ENCODE measurements at places on chromosomes 11 and 22. TPM values are rescaled to one million over a fixed set of nuclear protein-coding genes. Genes with fewer than 3 reads are reported as not detected.

Gene PYGM
- total RNA-seq = 5.0 TPM

Gene PACSIN3
- total RNA-seq = 7.2 TPM

Gene FAT3
- 0.19 TPM for total RNA-seq

Gene TIMP3
- 40.1 TPM for total RNA-seq

- no peaks in the 10 kb centered on the region for H3K27me3 ChIP-seq
- no peaks in the 10 kb centered on the region for H3K4me1 ChIP-seq
- H3K36me3 ChIP-seq = no peaks in the 10 kb centered on the region
- no peak overlapping the region for H3K4me3 ChIP-seq
- no peak for DNase-seq
These were observed 44.3 kb downstream of the TBC1D22A start for GRCh38 chr22:46806794-46807193.

GRCh38 chr11:84857746-84858145 lies 769.4 kb downstream of the DLG2 start:
- no peak for DNase-seq
- no peaks in the 10 kb centered on the region for H3K36me3 ChIP-seq

DNA sequence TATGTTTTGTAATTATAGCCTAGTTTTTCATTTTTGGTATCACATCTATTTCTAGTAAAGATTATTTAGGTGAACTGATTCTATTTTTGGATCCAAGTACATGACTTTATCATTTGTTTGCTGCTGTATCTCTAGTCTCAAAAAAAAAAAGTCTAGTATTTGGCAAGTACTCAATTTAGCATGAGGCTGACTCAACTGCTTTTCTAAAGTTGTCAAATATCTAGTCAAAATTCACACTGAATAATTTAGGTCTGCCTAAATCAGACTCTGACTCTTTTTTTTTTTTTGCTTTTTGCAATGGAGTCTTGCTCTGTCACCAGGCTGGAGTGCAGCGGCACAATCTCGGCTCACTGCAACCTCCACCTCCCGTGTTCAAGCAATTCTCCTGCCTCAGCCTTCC lies 2.4 kb downstream of the OOSP4A start:
- H3K36me3 ChIP-seq = no peaks in the 10 kb centered on the region
- H3K4me1 ChIP-seq = no peaks in the 10 kb centered on the region
- no peak overlapping the region for H3K4me3 ChIP-seq
- DNase-seq = no peak

DNA sequence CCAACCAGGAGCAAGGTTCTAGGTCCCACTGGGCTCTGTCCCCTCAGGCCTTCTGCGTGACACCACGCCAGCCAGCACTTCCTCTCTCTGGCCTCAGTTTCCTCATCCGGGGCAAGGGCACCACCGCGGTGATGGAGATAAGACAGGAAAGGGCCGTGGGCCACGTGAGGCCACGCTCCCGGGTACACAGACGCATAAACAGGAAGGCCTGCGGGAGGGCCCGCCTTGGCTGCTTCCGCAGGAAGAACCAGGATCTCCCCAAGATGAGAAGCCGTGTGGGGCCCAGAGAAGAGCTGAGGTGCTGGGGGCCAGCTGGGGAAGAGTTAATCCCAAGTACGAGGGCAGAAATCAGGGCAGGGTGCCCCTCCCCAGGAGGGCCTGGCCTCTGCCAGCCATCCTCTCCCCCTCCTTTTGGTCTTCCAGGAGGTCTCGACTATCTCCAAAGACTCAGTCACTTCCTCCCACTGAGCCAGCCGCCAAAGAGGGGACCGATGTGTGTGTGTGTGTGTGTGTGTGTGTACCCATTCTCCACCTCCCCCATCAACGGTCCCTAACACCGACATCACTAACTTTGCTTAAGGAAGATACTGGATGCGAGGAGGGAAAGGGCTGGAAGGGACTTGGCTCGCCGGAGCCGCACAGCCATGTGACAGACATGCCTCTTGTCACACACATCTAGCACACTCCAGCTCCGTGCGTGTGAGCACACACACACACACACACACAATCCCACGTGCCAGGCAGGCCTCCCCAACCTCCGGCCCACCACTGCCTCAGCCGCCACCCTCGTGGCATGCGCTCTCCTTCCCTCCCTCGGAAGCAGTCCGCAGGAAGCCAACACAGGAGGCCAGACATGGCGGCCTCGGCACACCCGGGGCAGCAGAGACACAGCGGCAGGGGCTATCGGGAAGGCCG lies 1.4 kb downstream of the MFNG start:
- H3K27ac ChIP-seq = peak overlapping the region; percentile 75
- peak; percentile 98 for DNase-seq
- peaks cover 4% of the 10 kb centered on the region for H3K36me3 ChIP-seq
- H3K4me1 ChIP-seq = peaks cover 26% of the 10 kb centered on the region

- H3K4me1 ChIP-seq = no peaks in the 10 kb centered on the region
- no peak overlapping the region for H3K27ac ChIP-seq
These were observed 14.4 kb downstream of the POU2AF2 start for GRCh38 chr11:111259896-111260295.

DNA sequence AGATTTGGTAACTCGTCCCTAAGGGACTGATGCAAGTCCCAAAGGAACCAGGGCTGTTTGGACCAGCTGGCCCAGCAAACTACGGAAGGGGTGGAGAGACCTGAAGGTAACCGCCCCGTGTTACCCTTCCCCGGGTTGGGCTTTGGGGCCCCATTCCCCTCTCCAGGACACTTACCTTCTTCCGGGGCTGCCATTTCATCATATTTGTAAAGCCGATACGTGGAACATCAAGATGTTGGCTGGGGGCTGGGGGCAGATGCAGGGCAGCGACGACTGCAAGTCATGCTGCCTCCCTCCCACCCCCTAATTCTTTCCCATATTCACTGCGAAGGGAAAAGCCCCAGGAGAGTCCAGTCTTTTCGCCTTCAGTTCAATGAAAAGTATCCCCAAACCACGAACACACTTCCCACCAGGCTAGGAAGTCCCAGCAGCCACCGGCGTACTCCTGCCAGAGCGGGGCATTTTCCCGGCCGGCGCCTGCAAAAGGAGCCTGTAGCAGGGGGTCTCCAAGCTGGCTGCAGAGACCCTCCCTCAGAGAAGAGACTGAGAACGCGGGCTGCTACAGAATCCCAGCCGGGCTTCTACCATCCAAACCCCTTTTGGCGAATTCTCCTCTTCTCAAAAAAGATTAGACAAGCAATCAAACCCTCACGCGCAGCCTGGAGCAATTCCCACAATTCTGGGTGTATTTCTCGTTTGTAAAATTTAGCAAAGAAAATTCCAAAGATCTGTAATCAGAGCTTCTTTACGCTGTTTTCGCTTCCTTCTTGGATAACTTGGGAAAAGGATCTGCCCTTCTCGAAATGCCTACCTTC lies 236.7 kb downstream of the TTC28 start:
- peak overlapping the region; percentile 50 for H3K27ac ChIP-seq
- H3K4me1 ChIP-seq = no peaks in the 10 kb centered on the region

DNA sequence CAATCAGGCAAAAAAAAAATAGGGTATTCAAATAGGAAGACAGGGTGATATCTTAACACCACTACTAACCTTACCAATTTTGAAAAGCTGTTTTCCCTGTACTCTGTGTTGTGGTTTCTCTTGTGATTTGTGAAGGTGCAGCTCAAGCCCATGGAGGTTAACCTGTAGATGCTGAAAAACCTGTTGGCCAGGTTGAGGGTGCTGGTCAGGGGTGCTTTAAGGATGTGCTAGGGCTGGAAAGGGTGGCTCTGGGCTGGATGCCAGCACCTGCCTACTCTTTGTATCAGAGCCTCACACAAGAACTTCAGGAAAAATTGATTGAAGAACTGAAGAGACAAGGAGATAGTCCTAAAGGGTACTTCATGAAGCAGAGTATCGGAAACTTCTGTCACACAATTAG lies 18.3 kb upstream of the OR5M8 start:
- H3K4me3 ChIP-seq = no peak overlapping the region
- no peaks in the 10 kb centered on the region for H3K36me3 ChIP-seq
- H3K4me1 ChIP-seq = no peaks in the 10 kb centered on the region
- DNase-seq = no peak

DNA sequence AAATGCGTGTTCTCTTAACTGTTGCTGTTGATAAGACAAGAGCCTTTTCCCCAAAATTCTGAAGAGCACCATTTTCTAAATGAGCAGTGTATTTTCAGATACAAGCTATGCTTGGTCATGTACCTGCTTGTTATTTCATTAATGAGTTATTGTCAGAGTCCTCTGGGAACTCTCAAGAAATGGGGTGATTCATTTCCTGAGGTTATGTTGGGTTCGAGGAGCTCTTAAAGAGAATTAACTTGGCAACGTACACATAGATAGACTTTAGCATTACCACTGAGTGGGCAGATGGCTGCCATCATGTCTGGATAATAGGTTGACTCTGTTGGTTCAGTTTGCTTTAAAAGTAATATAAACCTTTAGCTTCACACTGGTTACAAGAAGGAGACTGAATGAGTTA lies 87.9 kb upstream of the SORL1-AS1 start:
- DNase-seq = no peak
- no peaks in the 10 kb centered on the region for H3K36me3 ChIP-seq
- no peaks in the 10 kb centered on the region for H3K4me1 ChIP-seq
- H3K27me3 ChIP-seq = no peaks in the 10 kb centered on the region
- H3K27ac ChIP-seq = no peak overlapping the region
- no peak overlapping the region for H3K4me3 ChIP-seq

DNA sequence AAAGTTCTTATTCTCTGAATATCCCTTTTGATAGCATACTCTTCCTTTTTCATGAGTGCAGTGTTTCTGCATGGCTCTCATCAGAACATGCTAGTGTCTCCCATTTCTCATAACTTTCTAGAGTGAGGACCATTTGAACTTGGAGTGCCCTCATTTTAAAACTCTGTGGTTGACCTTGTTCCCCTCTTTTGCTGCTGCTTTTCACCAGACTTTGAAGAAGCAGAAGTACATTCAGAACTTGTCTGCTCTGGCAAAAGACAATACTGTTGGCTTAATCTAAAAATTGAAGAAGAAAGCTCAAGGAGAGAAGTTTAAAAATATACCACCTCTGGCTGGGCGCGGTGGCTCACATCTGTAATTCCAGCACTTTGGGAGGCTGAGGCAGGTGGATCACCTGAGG lies 35.0 kb downstream of the PPARA start:
- H3K4me3 ChIP-seq = no peak overlapping the region
- DNase-seq = peak; percentile 23
- H3K4me1 ChIP-seq = no peaks in the 10 kb centered on the region

DNA sequence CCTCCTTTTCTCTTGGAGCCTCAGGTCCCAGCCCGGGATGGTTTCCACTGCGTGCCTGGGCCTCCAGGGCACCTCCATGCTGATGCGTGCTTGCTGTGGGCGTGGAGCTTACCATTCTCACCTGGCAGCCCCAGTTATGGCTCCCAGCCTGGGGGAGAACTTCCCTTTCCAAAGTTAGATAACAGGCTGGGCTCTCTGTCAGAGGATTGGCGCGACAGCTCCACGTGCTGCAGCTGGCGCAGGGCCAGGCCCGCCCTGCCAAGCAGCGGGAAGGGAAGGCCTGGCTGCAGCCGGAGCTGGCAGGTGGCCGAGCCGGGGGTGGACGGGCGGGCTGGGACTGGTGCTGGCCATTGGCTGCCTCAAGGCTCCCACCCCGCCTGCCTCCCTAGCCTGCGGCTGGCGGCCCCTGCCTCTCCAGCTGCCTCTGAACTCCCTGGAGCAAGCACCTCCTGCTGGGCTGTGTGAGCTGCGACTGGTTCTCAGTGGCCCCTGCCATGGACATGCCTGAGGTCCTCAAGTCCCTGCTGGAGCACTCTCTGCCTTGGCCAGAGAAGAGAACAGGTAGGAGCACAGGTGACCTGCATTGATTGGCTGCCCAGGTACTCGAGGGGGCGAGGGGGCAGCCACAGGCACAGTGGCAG lies 14.6 kb upstream of the TEF start:
- H3K36me3 ChIP-seq = no peaks in the 10 kb centered on the region
- peak; percentile 91 for DNase-seq
- no peaks in the 10 kb centered on the region for H3K27me3 ChIP-seq
- peak overlapping the region; percentile 52 for H3K27ac ChIP-seq
- H3K4me1 ChIP-seq = no peaks in the 10 kb centered on the region

- no peak overlapping the region for H3K4me3 ChIP-seq
- no peaks in the 10 kb centered on the region for H3K27me3 ChIP-seq
- DNase-seq = no peak
- H3K36me3 ChIP-seq = no peaks in the 10 kb centered on the region
These were observed 234.2 kb downstream of the BLID start for GRCh38 chr11:121881806-121882205.

DNA sequence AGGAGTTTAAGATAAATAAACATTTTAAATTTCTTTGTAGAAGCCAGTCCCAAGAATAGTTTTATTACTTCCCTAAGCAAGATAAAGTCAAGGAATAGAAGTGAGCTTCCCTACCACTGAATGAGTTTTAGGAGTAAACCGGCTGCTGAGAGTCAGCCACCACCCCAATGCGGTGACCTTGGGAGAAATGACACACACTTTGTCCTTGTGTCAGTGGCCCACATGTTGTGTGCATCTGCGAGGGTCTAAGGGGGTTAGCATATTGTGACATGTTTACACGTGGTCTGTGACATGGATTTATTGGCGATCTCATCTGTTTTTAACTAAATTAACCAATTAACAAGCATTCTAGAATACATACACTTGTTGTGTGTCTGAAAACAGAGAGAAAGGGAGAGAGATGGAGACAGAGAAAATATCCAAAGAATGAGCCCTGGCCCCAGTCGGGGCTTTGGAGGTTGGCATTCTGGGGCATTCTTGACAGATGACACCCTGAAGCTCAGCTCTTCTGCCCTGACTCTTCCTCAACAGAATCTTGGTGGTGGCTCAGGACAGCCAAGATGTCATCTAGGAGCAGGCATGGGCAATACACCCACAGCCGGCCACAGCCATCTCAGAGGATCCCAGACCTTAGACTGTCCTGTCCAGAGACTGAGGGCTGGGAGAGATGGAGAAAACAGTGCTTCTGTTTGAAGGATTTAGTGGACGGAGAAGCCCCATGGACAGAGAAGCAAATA lies 29.7 kb upstream of the TMPRSS4 start:
- no peak overlapping the region for H3K27ac ChIP-seq
- no peak overlapping the region for H3K4me3 ChIP-seq

DNA sequence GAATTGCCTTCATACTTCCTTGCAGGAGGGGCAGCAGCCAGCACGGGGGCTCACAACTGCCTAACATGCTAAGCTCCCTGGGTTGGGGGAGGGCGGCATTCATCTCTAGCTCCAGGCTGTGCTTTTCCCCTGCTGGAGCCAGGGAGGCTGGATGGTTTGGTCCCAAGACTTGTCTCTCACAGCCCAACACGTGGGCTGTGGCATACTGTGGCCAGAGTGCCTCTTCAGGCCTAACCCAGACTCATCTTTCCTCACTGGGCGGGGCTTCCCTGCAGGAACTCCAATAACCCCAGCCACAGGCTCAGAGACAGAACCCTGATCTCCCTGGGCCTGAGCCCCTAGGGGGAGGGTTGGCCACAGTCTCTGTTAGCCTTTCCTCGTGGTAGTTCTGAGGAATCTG lies 121.9 kb upstream of the PLET1 start:
- H3K27me3 ChIP-seq = no peaks in the 10 kb centered on the region
- H3K27ac ChIP-seq = no peak overlapping the region
- no peak for DNase-seq
- H3K36me3 ChIP-seq = no peaks in the 10 kb centered on the region
- no peaks in the 10 kb centered on the region for H3K4me1 ChIP-seq

- DNase-seq = no peak
- H3K36me3 ChIP-seq = no peaks in the 10 kb centered on the region
- H3K4me3 ChIP-seq = no peak overlapping the region
- H3K4me1 ChIP-seq = no peaks in the 10 kb centered on the region
- no peak overlapping the region for H3K27ac ChIP-seq
These were observed 238.0 kb downstream of the METTL15 start for GRCh38 chr11:28346209-28346608.

Measured in Peyer's patch (tissue), 4 donors.